ENCODE measurements at places on chromosomes 4 and X.

DNA sequence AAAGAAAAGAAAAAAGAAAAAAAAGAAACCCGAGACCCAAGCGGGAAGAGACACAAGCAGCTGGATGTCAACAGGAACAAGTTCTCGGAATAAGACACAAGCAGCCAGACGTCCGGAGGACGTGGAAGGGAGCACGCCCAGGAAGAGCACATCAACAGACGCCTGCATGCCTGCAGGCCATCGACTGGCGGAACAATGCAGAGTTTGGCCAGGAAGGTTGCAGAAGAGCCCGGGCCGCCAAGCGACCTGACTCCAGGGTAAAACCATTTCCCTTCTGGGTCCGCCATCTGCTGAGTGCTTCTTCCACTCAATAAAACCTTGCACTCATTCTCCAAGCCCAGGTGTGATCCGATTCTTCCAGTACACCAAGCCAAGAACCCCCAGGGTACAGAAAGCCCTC is 95.6 kb upstream of the PRR32 start:
- DNase-seq, result no peak

- no peak for DNase-seq
Observed at GRCh38 chr4:159205466-159205865, 102.6 kb downstream of the RAPGEF2 start.

GRCh38 chr4:153806073-153806472 is 17.2 kb upstream of the SFRP2 start:
- no peak for DNase-seq

- no peak for DNase-seq
Observed at GRCh38 chr4:56244681-56245080, 142.6 kb downstream of the AASDH start.

DNA sequence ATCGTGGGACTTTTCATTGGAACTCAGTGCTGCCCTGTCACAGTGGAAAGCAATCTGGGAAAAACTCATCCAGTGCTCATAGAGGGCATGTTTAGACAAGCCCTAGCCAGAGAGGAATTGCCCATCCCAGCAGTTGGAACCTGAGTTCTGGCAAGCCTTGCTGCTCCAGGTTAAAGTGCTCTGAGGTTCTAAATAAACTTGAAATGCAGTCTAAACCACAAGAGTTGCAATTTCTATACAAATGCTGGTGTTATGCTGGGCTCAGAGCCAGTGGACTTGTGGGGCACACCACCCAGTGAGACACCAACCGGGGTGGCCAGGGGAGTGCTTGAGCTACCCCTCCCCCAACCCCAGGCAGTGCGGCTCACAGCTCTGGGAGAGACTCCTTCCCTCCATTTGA is 142.8 kb upstream of the PPP1R2C start:
- DNase-seq, result no peak

DNA sequence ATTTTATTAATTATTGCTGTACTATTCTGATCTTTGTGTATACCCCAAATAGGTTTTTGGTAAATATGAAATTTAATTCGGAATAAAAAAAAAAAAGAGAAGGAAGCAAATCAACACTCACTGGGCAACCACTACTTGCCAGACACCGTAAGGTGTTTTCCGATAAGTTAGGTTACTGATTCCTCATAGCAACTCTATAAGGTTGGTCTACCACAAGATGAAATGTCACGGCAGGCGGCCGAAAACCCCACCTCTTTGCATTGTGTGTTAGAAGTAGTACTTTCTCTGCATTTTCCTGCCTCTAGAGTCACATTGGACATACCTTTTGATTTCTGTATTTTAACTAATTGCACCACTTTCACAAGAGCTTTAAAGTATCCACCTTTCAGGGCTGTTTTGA is 44.5 kb upstream of the RASGEF1B start:
- no peak for DNase-seq

DNA sequence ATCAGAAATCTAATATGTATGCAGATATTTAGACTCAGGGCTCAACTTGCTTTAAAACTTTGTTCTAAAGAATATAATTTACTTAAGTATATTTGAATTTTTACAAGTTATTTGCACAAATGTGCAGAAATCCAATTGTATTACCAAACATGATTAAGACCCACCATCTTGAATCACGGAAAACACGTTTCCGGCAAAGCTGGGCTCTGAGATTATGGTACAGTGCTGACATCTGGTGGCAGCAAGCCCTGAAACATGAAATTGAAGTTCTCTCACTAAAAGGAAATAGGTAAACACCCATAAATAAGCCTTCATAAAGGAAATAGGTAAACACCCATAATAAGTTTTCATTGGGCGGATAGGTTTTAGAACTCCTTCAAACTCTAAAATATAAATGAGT is 98.3 kb upstream of the MAOA start:
- DNase-seq, result peak; percentile 8

DNA sequence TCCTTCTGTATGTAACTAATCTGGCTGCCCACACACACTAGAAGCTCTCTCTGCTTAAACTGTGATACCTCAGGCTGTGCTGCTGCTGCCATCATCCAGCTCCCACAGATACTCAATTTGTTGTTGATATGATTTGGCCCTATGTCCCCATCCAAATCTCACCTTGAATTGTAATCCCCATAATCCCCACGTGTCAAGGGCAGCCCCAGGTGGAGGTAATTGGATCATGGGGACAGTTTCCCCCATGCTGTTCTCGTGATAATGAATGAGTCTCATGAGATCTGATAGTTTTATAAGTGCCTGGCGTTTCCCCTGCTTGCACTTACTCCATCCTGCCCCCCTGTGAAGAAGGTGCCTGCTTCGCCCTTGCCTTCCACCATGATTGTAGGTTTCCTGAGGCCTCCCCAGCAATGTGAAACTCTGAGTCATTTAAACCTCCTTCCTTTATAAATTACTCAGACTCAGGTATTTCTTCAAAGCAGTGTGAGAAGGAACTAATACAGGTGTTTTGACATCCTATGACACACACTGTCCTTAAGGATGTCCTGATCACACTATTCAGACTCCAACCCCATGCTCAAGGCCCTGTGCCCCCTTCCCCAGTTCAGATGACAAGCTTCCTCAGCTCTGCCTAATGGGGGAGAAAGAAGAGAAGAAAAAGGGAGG is 2.9 kb upstream of the ATOH1 start:
- DNase-seq, result no peak

DNA sequence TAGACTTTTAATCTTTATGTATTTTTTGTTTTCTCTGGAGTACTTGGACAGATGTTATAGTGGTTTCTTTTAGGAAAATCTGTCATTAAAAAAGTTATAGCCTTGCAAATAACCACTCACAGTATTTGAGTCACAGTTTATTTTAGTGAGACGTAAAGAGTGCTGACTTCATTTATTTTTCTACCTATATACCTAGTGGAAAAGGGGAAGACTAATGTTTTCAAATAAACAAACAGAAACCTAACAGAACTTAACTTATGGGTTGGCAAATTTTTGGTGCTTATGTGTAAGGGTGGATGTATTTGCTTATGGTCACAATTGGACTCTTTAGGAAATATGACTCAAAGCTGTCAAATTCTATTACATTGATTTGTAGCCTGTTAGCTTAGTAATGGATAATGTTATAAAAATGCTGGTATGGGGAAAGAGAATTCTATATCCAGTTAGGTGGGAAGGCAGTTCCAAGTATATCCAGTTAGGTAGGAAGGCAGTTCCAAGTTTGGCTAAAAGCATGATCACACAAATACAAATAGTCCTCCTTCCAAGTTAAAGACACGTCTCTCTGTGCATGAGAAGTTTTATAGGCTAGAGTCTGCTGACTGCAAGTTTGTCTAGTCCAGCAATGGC is 61.9 kb downstream of the SLC9A6 start:
- DNase-seq, result no peak

DNA sequence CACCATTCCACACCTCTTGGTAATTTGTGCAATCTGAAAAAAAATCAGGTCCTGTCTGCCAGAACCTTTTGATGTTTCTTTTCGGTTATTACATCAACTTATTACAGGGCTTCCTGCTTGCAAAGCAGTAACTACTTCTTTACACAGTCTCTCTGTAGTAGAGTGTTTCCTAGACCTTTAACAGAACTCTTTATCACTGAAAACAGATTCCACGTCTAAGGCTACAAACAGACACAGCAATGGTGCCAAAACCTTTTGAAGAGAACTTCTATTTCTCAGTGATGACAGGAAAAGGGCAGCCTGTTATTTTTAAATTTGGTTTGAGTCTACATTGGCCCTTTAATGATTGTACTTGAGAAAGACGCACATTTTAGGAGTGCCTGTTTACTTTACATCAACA is 713.5 kb upstream of the GRID2 start:
- DNase-seq, result no peak

DNA sequence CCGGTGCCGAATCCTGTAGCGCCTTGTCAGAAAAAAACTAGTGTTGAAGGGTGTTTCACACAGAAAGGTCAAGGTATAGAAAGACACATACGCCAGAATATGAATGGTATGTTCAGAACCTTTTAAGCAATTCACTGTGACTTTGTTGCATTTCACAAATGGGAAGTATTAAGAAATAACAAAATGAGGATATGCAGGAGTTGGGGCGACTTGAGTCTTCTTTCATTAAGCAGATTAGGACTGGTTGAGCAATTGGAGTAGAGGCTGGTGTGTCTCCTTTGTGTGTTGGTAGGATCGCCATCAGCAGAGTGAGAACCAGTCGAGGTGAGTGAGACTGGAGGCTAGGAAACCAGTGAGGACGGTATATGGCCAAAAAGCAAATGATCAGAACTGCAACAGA is 1454.5 kb upstream of the TENM3 start:
- DNase-seq, result no peak

DNA sequence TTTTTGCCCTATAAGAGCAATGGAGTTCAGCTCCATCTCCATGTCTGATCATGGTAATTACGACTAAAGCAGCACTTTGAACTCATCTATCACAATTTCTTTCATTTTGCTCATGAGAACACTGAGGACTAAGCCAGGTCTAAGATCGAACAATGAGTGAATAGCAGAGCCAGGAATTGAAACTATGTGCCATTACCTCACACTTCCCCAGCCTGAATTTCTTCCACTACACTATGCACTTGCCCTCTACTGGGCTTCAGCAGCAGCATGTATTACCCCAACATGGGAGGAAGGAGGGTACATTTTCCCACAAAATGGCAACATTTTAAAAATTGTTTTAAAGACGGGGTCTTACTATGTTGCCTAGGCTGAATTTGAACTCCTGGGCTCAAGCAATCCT is 274.7 kb upstream of the FGF13 start:
- no peak for DNase-seq

- DNase-seq, result no peak
Observed at GRCh38 chr4:5979981-5980380, 38.2 kb downstream of the C4orf50 start.

DNA sequence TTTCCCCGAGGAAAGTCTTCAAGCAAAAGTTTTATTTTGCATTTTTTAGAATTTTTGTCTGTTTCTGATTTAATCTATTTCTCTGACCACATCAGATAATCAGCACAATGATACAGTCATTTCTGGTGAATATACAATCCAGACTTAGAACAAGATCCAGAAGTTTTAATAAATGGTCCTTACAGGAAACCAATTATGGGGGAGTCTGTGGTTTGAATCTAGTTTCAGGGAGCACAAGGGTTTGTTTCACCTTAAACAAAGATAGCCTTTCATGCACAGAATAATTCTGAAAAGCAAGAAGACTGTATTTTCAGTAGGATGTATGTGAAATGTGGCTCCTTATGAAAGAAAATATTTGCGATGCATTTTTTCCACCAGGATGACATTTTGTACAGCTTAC is 158.5 kb upstream of the ARSJ start:
- no peak for DNase-seq

DNA sequence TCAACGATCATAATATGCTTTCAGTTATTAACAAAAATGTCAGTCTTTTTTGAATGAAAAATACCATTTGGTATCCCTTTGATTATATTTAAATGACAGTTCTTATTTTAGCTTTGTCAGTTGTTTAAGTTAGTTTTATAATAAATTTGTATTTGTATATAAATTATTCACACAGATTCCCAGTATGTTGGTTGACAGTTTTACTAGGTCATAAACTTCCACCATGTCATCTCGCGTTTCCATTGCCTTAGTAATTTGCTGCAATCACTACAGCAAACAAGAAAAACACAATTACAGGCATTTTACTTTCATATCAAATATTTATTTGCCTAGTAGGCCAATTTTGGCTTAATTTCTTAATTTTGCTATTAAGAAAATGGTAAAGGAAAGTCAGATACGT is 109.6 kb upstream of the ANK2 start:
- DNase-seq, result no peak

- no peak for DNase-seq
Observed at GRCh38 chr4:124000233-124000632, 603.6 kb downstream of the SPRY1 start.
